ENCODE measurements at places on chromosomes 16 and 17. TPM values are rescaled to one million over a fixed set of nuclear protein-coding genes. Genes with fewer than 3 reads are reported as not detected.
A peak's percentile ranks its signal among the peaks of the same experiment; 100 is the strongest.

HLF gene
- 4.6 TPM for total RNA-seq

GRCh38 chr17:67469208-67469980, 92.3 kb downstream of the PITPNC1 start:
- DNase-seq, result no peak
- no peaks in the 10 kb centered on the region for H3K36me3 ChIP-seq
- no peak overlapping the region for H3K4me3 ChIP-seq
- peak overlapping the region; percentile 50 for H3K27ac ChIP-seq
- H3K27me3 ChIP-seq, result no peaks in the 10 kb centered on the region
- H3K4me1 ChIP-seq, result no peaks in the 10 kb centered on the region

IKZF3 gene
- total RNA-seq, result 0.57 TPM

DNA sequence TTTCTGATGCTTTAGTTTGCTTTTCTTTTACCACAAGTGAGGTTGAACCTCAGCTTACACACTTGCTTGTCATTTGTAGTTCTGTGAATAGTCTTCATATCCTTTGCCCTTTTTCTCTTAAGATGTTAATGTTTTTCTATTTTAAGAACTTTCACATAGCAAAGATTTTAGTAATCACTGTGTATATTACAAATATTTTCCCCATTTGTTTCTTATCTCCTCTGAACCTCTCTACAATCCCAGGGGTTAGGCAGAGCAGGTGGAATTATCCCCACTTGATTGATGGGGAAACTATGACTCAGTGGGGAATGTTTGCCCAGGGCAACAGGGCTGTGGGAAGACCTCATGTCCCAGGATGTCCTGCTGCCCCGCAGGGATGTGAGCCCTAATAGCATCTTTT, 11.7 kb upstream of the MYH3 start:
- no peak for DNase-seq
- H3K36me3 ChIP-seq, result no peaks in the 10 kb centered on the region
- no peak overlapping the region for H3K27ac ChIP-seq
- no peaks in the 10 kb centered on the region for H3K4me1 ChIP-seq
- H3K27me3 ChIP-seq, result no peaks in the 10 kb centered on the region

DNA sequence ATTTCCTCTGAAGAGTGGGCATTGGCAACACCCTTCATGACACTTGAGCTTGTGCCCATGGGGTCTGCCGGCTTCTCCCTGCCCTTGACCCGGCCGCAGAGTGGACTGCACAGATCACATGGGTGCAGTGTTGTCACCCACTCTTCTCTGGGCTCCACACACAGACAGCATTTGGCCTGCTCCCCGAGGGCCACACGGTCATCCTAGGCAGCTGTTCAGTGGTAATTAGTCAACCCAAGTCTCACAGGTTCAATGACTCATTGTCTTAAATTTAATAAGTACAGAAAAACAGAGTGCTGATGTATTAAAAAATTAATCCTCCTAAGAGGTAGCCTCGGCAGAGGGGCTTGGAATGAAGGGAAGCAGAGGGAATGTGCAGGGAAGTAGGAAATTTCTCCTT, 204.8 kb downstream of the MSI2 start:
- peak; percentile 55 for DNase-seq
- H3K4me3 ChIP-seq, result no peak overlapping the region
- no peaks in the 10 kb centered on the region for H3K36me3 ChIP-seq
- H3K27ac ChIP-seq, result peak overlapping the region; percentile 53

Data from psoas muscle (tissue), 8 donors.